ENCODE measurements at places on chromosomes 2 and 18.

DNA sequence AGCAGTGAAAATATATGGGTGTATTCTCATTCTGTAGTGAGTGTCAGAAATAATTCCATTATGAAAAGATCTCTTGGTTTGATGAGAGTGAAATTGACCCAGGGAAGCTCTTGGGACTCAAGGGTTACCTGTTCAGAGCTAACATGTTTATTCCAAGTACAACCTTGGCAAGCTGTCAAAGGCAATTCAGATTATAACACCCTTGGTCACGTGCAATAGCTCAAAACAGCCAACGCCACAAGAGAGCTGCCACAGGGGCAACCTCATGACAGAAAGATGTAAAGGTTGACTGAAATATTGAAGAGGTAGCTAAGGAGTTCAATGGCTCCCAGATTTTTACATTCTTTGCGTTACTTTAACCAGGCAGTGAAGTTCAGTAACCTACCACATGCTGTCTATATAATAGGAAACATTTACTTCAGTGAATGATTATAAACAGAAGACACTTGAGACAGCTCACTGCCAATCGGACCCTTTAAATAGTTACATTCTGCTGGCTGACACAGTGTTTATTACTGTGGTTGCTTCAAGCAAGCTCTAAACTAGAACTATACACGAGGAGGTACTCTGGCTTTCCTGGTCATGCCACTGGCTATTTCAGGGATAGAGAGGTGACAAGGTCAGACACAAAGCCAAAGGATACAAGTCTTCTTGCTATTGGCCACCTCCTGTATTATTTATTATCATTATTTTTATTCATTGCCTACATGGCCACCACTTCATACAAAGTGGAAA lies 187.3 kb downstream of the PID1 start:
- no peak for DNase-seq

- DNase-seq: no peak
These were observed 393.3 kb upstream of the CYRIA start for GRCh38 chr2:17058772-17059402.

- no peak for DNase-seq
These were observed 94.3 kb downstream of the RNF144A start for GRCh38 chr2:7011356-7012083.

DNA sequence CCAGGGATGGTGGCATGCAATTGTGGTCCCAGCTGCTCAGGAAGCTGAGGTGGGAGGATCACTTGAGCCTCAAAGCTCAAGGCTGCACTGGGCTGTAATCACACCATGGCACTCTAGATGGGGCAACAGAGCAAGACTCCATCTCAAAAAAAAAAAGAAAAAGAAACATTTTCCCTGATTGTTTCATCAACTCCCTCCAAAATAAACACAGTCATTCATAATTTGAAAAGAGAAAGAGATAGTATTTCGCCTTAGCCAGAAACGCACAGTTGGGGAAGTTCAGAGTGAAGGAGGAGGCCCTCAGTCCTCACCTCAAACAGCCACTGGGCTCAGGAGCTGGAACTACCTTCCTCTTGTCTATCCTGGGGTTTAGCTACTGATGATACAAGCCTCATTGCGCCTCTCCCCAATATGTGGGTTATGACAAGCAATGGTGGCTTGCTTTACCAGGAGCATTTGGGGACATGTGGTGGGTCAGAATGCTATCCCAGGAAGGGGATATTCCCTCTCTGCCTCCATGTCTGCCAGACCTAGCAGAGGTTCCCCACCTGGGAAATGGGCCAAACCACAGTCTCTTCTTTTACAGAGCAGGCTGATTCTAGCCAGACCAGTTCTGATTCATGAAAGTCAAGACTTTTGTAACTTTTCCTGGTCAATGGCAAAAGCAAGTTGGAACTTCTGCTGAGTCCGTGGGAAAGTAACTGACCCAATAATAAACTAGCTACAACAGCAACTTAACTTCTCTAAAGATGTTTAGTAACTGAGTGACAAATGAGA lies 22.2 kb upstream of the TMEM87B start:
- no peak for DNase-seq

GRCh38 chr18:3029215-3029952 lies 16.4 kb upstream of the LPIN2 start:
- DNase-seq: no peak

DNA sequence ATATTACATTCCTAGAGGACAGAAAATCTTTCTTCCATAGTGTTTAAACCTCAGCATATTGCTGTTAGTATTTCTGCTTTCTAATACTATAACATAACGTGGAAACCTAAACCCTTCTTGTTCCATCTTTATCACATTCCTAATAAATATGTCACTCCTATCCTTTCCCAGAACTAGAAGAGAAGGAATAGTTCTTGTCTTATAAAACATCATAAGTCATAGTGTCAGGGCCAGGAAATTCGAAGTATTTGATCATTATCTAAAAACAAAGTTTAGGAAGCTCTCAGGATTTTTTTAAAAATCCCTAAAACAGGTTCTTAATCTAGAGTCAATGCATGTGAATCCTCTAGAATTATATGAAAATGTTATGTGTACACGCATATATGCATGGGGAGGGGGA lies 2.0 kb downstream of the NHEJ1 start:
- no peak for DNase-seq

- DNase-seq: no peak
These were observed 879 bp upstream of the GALNT5 start for GRCh38 chr2:157256626-157257025.

DNA sequence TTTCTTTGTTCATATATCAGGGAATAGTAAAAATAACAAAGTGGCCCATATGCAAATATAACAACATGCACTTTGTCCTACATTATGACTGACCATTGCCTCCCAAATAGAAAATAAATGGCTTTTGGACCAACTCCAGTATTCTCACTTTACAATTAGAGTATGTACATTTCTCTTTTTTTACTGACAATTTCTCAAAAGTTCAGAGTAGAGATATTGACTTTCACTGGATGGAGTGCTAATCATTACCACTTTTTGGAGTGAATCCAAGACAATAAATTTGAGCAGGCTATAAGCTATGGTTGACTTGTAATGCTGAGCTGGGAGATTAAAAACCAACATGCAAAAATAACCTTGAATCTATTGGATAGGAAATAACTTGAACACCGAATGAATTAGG lies 987.4 kb downstream of the SUCLG1 start:
- DNase-seq: no peak

- no peak for DNase-seq
These were observed 1395.8 kb downstream of the LRP1B start for GRCh38 chr2:140734992-140735391.

Measured in CD4-positive, alpha-beta T cell treated with Interleukin-17A for 4 hours (primary cell).